ENCODE measurements at places on chromosomes 6 and 20. TPM values are rescaled to one million over a fixed set of nuclear protein-coding genes. Genes with fewer than 3 reads are reported as not detected.
A peak's percentile ranks its signal among the peaks of the same experiment; 100 is the strongest.

- H3K4me1 ChIP-seq = no peaks in the 10 kb centered on the region
- H3K27me3 ChIP-seq = no peaks in the 10 kb centered on the region
- H3K36me3 ChIP-seq = no peaks in the 10 kb centered on the region
- no peak overlapping the region for H3K27ac ChIP-seq
- H3K4me3 ChIP-seq = no peak overlapping the region
Measured at GRCh38 chr20:36313476-36313875, 7.3 kb downstream of the DLGAP4 start.

- H3K36me3 ChIP-seq = no peaks in the 10 kb centered on the region
- no peaks in the 10 kb centered on the region for H3K4me1 ChIP-seq
- no peak for DNase-seq
- H3K27ac ChIP-seq = no peak overlapping the region
- no peaks in the 10 kb centered on the region for H3K27me3 ChIP-seq
- H3K4me3 ChIP-seq = no peak overlapping the region
Measured at GRCh38 chr6:99668036-99668705, 61.5 kb downstream of the PRDM13 start.

GRCh38 chr6:149567945-149568585 lies 1.9 kb downstream of the GINM1 start:
- peaks cover 14% of the 10 kb centered on the region for H3K4me1 ChIP-seq
- no peak for DNase-seq
- H3K27me3 ChIP-seq = no peaks in the 10 kb centered on the region
- no peak overlapping the region for H3K27ac ChIP-seq
- H3K4me3 ChIP-seq = no peak overlapping the region

Gene GRM1
- total RNA-seq = not detected

DNA sequence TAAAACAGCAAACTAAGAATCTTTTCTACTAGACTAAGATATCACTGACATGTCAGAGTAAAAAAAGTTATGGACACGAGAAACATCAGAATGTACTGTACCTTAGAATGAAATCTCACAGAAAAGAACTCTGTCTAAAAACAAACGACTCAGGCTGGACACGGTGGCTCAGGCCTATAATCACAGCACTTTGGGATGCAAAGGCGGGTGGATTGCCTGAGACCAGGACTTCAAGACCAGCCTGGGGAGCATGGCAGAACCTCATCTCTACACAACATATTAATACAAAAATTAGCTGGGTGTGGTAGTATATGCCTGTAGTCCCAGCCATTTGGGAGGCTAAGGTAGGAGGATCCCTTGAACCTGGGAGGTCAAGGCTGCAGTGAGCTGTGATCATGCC lies 122.6 kb downstream of the PRND start:
- H3K4me1 ChIP-seq = no peaks in the 10 kb centered on the region
- no peak for DNase-seq
- no peak overlapping the region for H3K27ac ChIP-seq
- H3K36me3 ChIP-seq = no peaks in the 10 kb centered on the region

- H3K36me3 ChIP-seq = no peaks in the 10 kb centered on the region
- no peaks in the 10 kb centered on the region for H3K4me1 ChIP-seq
- no peaks in the 10 kb centered on the region for H3K27me3 ChIP-seq
- no peak for DNase-seq
Measured at GRCh38 chr6:44161997-44162338, 3.3 kb downstream of the CAPN11 start.

GRCh38 chr6:96823743-96824142 lies 13.5 kb downstream of the GPR63 start:
- H3K36me3 ChIP-seq = no peaks in the 10 kb centered on the region
- H3K27me3 ChIP-seq = no peaks in the 10 kb centered on the region
- H3K4me3 ChIP-seq = no peak overlapping the region
- H3K27ac ChIP-seq = no peak overlapping the region

Gene AIF1
- total RNA-seq = 25.0 TPM

DNA sequence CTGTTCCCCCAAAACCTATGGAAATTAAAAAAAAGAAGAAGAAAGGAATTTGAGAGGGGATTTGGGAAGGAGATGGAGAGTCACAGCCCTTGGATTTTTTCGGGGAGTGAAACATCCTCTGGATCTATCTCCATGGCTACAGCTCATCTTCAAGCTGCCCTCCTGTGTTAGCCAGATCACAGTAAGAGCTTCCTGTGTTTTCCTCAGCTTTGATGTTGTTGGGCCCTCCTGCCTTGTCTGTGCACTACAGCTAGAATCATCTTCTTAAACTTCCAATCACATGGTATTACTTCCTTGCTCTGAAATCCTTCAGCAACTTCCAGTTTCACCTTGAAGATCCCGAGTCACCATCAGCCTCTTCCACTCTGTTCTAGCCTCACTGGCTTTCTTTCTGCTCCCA lies 207.8 kb upstream of the ZFP64 start:
- no peaks in the 10 kb centered on the region for H3K27me3 ChIP-seq
- no peaks in the 10 kb centered on the region for H3K36me3 ChIP-seq
- H3K4me1 ChIP-seq = no peaks in the 10 kb centered on the region
- no peak overlapping the region for H3K27ac ChIP-seq
- no peak overlapping the region for H3K4me3 ChIP-seq

GRCh38 chr6:44606504-44606903 lies 219.0 kb downstream of the CDC5L start:
- no peaks in the 10 kb centered on the region for H3K4me1 ChIP-seq
- H3K27me3 ChIP-seq = no peaks in the 10 kb centered on the region
- H3K27ac ChIP-seq = no peak overlapping the region
- no peak overlapping the region for H3K4me3 ChIP-seq
- H3K36me3 ChIP-seq = no peaks in the 10 kb centered on the region

- H3K27ac ChIP-seq = peak overlapping the region; percentile 73
- no peak overlapping the region for H3K4me3 ChIP-seq
- peaks cover 27% of the 10 kb centered on the region for H3K4me1 ChIP-seq
- no peaks in the 10 kb centered on the region for H3K36me3 ChIP-seq
- H3K27me3 ChIP-seq = no peaks in the 10 kb centered on the region
Measured at GRCh38 chr20:33693741-33694638, 7.8 kb upstream of the E2F1 start.

DNA sequence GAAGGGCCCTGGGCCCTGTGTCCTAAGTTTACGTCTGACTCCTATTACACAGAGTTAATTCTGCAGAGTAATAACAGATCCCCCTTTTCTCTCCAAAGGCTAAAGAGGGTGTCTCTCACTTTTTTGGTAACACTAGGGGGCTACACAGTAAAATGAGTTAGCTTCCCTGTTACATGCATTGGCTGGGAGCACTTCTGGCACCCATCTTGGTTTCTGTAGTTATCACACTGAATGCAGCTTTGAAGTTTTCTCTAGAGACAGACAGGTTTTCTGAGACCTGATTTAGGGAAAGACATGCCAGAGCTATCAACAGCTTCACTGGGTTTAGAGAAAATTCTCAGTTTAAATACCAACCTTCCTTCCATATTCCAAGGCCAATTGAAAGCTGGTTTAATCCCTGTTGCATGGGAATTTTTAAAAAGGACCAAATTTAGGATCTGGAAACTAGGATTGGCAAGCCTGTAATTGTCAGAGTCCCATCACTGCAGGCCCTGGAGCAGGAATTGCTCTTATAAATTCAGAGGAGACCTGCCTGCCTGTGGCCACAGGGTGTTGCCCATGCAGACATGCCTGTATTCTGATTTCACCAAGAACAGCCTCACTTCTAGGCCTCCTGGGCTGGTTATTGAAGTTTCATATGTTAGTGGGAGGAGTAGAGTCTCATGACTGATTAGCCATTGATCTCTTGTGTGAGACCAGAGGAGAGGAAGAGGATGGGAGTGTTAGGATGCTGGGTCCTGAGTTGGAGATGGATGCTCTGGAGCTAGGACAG lies 29.4 kb downstream of the RNF8 start:
- no peaks in the 10 kb centered on the region for H3K27me3 ChIP-seq
- no peak for DNase-seq
- H3K4me3 ChIP-seq = no peak overlapping the region
- H3K36me3 ChIP-seq = no peaks in the 10 kb centered on the region

GRCh38 chr6:144786825-144787224 lies 501.7 kb downstream of the UTRN start:
- H3K4me3 ChIP-seq = no peak overlapping the region
- no peaks in the 10 kb centered on the region for H3K27me3 ChIP-seq
- H3K4me1 ChIP-seq = no peaks in the 10 kb centered on the region
- DNase-seq = no peak

DNA sequence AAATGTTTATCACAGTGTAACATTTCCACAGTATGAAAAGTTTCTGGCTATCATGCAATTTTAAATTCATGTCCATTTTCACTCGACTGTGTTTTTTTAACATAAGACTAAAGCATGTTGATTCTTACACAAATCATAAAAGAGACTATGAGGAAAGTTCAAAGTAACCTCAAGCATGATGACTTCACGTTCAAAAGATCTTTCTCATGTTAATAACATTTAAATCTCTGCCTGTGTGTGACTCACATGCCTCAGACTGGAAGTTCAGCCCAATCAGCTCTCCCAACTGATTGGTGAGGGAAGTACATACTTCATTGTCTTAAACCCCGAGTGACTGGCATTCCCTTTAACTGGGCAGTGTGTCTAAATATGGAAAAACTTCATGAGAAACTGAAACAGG lies 37.4 kb downstream of the ATXN1 start:
- no peak for DNase-seq
- no peaks in the 10 kb centered on the region for H3K36me3 ChIP-seq
- no peak overlapping the region for H3K4me3 ChIP-seq
- H3K27me3 ChIP-seq = no peaks in the 10 kb centered on the region

DNA sequence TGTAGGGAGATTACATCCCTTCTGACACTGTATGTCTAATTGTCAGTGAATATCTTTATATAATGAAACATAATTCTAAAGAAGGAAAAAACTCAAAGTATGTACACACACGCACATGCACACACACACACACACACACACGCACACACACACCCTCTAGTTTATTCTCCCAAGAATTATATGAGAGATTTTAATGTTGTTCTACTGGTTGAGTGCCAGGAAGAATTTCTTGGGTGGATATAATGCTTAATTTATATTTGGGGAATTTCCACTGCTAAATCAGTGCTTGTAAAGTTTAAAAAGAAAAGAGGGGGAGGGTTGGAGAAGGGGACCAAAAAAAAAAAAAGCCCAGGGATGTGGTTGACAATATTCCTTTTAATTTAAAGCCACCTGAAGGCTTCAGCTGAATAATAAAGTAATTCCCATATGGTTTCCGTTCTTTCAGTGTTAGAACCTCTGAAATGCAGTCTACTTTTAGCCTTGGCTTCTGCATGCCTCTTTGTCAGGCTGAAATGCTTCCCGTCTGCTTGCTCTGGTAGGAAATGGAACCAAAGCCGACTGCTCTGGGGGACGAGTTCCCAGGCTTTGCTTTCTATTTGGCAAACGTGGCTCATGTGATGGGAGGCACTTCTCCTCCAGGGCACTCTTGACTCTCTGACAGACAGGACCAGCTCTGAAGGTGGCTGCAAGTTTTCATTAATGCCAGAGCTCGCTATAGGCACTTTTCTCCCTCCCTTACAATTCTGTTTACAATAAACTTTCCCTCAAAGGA lies 225.4 kb downstream of the PRL start:
- peaks cover 52% of the 10 kb centered on the region for H3K4me1 ChIP-seq
- H3K4me3 ChIP-seq = peak overlapping the region; percentile 17
- DNase-seq = no peak
- H3K27me3 ChIP-seq = no peaks in the 10 kb centered on the region
- no peaks in the 10 kb centered on the region for H3K36me3 ChIP-seq

Gene STMND1
- total RNA-seq = not detected

DNA sequence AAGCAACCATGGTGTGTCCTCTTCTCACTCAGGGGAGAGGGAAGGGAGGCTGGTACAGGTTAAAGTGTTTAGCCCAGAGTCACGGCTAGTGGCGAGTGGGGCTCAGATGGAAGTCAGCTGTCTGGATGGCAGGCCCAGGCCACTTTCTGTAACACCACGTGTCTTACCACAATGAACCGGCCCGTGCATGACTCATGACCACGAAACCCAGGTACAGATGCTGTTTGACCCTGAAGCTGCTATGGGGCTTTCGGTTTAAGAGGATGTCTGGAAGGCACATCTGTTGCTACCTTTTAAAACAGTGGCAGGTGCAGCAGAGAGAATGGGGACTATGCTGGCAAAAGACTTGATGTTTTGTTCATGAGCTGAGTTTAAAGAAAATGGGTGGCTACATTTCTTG lies 36.5 kb upstream of the MPC1 start:
- H3K4me1 ChIP-seq = no peaks in the 10 kb centered on the region
- DNase-seq = no peak
- no peaks in the 10 kb centered on the region for H3K27me3 ChIP-seq
- H3K27ac ChIP-seq = no peak overlapping the region
- no peaks in the 10 kb centered on the region for H3K36me3 ChIP-seq

Gene TSHZ2
- 30.4 TPM for total RNA-seq

GRCh38 chr6:83429857-83430610 lies 817 bp downstream of the ME1 start:
- DNase-seq = no peak
- H3K27me3 ChIP-seq = no peaks in the 10 kb centered on the region
- no peaks in the 10 kb centered on the region for H3K36me3 ChIP-seq
- peaks cover 26% of the 10 kb centered on the region for H3K4me1 ChIP-seq

- no peak overlapping the region for H3K27ac ChIP-seq
- no peaks in the 10 kb centered on the region for H3K27me3 ChIP-seq
- no peaks in the 10 kb centered on the region for H3K4me1 ChIP-seq
- DNase-seq = no peak
- H3K36me3 ChIP-seq = no peaks in the 10 kb centered on the region
Measured at GRCh38 chr6:73879501-73880293, 183.7 kb downstream of the CD109 start.

Gene HNF4A
- not detected for total RNA-seq

DNA sequence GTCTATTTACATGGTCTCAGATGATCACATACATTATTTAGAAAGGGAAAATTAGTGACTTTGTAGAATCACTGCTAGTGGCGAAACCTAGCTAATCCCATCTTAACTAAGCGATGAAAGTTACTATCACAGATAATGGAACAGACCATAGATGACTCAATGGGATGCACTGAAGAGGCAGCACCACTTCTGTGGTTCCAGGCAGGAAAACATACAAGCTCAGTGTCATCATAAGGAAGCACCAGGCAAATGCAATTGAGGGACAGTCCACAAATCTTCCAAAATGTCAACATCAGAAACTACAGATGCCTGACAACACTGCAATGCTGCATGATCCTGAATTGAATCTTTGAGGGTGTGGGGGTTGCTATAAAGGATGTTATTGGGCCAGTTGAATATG lies 15.9 kb upstream of the SNAI1 start:
- DNase-seq = no peak
- no peak overlapping the region for H3K27ac ChIP-seq
- no peak overlapping the region for H3K4me3 ChIP-seq
- no peaks in the 10 kb centered on the region for H3K4me1 ChIP-seq
- no peaks in the 10 kb centered on the region for H3K27me3 ChIP-seq
- H3K36me3 ChIP-seq = no peaks in the 10 kb centered on the region

DNA sequence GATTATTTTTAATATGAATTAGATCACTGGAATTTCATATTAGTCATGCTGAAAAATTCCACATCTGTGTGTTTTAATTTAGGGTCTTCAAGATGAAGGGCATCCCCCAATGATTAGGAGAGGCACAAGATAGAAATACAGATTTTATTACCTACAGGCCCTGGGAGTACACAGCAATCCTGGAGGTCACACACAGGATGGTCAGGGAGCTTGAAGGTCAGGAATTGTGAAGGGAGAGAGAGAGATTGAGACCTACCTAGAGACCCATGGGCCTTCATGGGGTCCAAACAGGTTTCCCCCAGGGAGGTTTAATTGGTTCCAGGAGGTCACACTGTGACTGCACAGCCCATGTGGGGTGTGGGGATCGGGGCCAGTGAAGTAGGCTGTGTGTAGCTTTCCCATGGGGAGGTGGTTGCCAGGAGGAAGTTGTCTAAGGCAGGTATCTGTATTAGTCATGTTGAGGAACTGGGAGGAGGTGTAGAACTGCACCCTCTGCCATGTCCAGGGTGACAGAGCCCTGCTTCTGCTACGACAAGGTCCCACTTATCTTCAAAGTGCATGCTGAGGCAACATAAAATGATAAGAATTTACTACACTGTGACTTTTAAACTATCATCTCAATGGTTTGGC lies 18.3 kb downstream of the SNX9 start:
- no peak overlapping the region for H3K27ac ChIP-seq
- DNase-seq = no peak
- H3K4me3 ChIP-seq = no peak overlapping the region
- H3K36me3 ChIP-seq = no peaks in the 10 kb centered on the region

All from vagina (tissue), 2 donors.